ENCODE measurements at places on chromosomes 7 and 10. TPM values are rescaled to one million over a fixed set of nuclear protein-coding genes. Genes with fewer than 3 reads are reported as not detected.
A peak's percentile ranks its signal among the peaks of the same experiment; 100 is the strongest.

The SPDYE2 gene
- not detected for total RNA-seq

DNA sequence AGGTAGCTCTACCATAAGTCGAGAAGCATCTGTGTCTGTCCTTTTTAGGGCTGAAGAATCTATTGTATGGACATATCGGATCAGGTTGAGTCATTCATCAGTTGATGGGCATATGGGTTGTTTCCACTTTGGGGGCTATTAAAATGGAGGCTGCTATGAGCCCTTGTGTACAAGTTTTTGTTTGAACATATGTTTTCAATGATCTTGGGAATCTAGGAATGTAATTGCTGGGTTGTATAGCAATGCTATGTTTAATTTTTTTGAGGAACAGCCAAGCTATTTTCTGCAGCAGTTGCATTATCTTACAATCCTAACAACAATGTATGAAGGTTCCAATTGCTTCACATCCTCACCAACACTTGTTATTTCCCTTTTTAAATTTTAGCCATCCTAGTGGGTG lies 46.4 kb upstream of the HABP2 start:
- H3K27ac ChIP-seq: no peak overlapping the region
- no peak for DNase-seq
- no peak overlapping the region for H3K4me3 ChIP-seq
- no peaks in the 10 kb centered on the region for H3K36me3 ChIP-seq

DNA sequence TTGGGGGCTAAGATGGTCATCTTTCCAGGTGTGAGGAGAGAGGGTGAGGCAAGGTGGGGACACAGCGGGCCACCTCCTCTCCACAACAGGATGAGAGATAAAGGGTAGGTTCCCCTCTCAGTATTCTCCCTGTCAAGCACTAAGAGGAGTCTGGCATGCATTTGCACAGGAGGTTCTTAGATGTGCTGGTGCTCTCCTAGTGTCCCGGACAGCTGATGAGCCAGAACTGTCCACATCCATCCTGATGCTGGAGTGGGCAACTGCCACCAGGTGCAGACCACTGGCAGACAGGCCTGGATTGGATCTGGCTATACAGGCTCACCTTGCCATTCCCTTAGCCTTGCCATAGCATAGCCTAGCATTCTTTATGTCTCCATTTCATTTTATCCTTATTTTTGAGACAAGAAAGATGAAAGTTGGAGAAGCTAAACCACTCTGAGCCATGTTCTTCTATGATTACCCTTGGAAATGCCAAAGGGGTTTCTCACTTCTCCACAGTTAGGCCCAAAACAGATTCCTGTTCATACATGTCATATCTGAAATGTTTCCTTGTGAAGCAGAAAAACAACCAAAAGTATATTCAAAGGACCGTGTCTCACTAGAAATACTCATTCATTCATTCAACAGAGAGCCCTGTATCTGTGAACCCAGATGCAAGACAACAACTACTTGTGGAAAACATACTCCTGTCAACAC lies 48.8 kb upstream of the ANTXRL start:
- H3K4me3 ChIP-seq: no peak overlapping the region
- DNase-seq: peak; percentile 29
- H3K36me3 ChIP-seq: no peaks in the 10 kb centered on the region
- H3K27me3 ChIP-seq: no peaks in the 10 kb centered on the region
- H3K27ac ChIP-seq: no peak overlapping the region
- no peaks in the 10 kb centered on the region for H3K4me1 ChIP-seq

- no peak overlapping the region for H3K27ac ChIP-seq
- H3K36me3 ChIP-seq: no peaks in the 10 kb centered on the region
- no peaks in the 10 kb centered on the region for H3K4me1 ChIP-seq
- DNase-seq: no peak
These were observed 231.7 kb downstream of the HDAC9 start for GRCh38 chr7:18727115-18727870.

- H3K4me3 ChIP-seq: no peak overlapping the region
- no peaks in the 10 kb centered on the region for H3K27me3 ChIP-seq
- H3K36me3 ChIP-seq: no peaks in the 10 kb centered on the region
- H3K27ac ChIP-seq: no peak overlapping the region
- DNase-seq: no peak
These were observed 151.3 kb upstream of the FZD1 start for GRCh38 chr7:91112902-91113341.

- H3K4me1 ChIP-seq: peaks cover 34% of the 10 kb centered on the region
- H3K4me3 ChIP-seq: no peak overlapping the region
- DNase-seq: no peak
- H3K27me3 ChIP-seq: no peaks in the 10 kb centered on the region
- no peaks in the 10 kb centered on the region for H3K36me3 ChIP-seq
These were observed 94.8 kb downstream of the CCDC71L start for GRCh38 chr7:106566196-106566595.

GRCh38 chr10:109875151-109875568 lies 48.2 kb downstream of the XPNPEP1 start:
- no peaks in the 10 kb centered on the region for H3K36me3 ChIP-seq
- no peaks in the 10 kb centered on the region for H3K27me3 ChIP-seq
- no peak for DNase-seq
- H3K4me3 ChIP-seq: no peak overlapping the region
- no peak overlapping the region for H3K27ac ChIP-seq

DNA sequence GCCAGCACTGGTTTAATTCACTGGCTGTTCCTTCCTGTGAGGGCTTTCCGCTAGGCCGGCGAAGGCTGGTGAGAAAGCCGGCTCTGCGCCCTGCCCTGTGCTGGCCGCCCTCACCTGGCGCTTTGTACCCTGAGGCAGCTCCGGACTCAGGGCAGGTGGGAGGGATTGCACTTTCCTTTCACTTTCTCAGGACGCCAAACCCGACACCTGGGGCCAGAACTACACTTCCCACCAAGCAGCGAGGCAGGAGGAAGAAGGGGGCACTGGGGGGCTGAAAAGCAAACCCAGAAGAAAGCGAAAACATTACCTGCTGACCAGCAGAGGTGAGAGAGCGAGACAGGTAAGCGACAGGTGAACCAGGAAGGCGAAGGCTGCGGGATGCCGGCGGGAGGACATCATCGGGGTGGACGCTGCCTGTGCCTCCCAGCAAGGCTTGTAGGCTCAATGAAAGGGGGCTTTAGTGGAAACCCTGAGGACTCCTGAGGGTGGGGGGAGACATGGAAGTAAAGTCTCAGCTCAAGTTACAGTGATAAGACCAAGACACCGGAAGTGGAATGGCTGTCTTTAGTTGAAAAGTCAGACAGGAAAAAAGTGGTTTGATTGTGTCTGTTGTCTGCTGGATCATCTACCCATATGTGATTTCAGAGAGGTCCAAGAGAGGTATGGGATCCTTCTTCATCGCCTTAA lies at the start of gene RAB19:
Gene RAB19, plus strand, starts transcription at position 181 of the 687 bp plus-strand sequence. CDS start 3,589 bp downstream, outside the sequence.
- peaks cover 26% of the 10 kb centered on the region for H3K4me1 ChIP-seq
- H3K4me3 ChIP-seq: peak within 1 kb of the TSS; percentile 70

The PSD gene
- total RNA-seq: 2.3 TPM

DNA sequence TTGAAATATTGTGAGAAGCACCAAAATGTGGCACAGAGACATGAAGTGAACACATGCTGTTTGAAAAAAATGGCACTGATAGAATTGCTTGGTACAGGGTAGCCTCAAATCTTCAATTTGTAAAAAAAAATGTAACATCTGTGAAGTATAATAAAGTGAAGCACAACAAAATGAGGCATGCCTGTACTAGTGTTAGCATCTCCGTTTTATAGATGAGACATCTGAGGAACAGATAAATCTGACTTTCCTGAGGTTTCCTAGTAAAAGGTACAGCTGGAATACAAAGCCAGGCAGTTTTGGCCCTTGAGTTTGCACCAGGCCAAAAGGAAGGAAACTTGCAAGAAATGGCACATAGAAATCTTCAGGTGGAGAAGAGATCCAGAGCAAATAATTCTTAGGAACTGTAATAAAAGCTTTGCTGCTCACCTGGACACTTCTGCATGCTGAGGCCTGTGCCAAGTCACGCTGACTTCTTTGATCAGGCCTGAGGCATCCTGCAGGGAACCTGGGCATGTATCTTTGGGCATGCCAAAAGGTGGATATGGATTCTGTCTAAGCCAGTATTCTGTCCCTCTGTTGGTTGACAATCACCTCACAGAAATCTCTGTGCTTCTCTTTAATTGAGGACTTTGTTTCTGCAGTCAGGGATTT lies 251.5 kb upstream of the PLPP4 start:
- no peaks in the 10 kb centered on the region for H3K4me1 ChIP-seq
- DNase-seq: no peak
- no peaks in the 10 kb centered on the region for H3K36me3 ChIP-seq
- H3K27me3 ChIP-seq: peaks cover 4% of the 10 kb centered on the region
- H3K4me3 ChIP-seq: no peak overlapping the region

GRCh38 chr10:125629758-125630376 lies 53.1 kb downstream of the TEX36 start:
- DNase-seq: peak; percentile 65
- no peaks in the 10 kb centered on the region for H3K4me1 ChIP-seq
- no peak overlapping the region for H3K4me3 ChIP-seq
- H3K27me3 ChIP-seq: no peaks in the 10 kb centered on the region
